ENCODE measurements at places on chromosomes 11 and 22.

DNA sequence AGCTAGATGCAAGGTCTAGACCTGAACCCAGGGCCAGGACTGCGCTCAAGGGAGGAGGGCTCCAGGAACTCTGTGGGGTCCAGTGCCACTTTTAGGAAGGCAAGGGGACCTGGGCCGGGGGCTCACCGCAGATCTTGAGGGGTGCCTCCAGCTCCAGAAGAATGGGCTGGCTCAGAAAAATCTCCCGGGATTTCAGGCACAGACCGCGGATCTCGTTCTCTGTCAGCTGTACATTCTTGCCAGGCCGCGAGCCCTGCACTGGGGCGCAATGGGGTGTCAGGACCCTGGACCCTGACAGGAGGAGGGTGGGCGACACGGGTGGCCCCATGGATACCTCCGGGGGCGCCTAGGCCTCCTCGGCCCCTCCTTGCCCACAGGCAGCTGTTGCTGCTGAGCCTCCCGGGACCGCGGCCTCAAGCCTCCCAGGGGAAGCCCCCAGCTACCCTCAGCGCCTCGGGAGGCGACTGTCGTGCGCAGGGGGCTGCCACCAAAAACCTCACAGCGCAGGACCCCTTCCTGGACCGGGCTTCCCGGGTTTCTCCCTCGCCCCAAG is 640 bp downstream of the PPP1CA start:
- DNase-seq = no peak

- no peak for DNase-seq
Measured at GRCh38 chr11:115112754-115113153, 391.5 kb downstream of the CADM1 start.

DNA sequence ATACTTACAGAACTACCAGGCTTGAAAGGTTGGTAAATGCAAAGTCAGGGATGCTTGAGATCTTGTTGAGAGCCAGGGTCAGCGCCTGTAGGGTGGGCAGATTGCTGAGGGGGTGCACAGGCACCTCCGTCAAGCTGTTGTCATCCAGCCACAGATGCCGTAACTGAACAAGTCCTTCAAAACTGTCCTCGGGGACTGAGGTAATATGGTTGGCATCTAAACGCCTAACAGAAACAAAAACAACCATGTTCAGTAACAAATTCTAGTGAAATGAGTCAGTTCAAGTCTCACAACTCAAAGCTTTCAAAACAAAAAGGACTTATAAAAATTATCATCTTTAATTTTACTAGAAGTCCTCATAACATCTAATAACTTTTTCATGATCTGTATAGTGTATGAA is 22.2 kb upstream of the CCDC34 start:
- no peak for DNase-seq

DNA sequence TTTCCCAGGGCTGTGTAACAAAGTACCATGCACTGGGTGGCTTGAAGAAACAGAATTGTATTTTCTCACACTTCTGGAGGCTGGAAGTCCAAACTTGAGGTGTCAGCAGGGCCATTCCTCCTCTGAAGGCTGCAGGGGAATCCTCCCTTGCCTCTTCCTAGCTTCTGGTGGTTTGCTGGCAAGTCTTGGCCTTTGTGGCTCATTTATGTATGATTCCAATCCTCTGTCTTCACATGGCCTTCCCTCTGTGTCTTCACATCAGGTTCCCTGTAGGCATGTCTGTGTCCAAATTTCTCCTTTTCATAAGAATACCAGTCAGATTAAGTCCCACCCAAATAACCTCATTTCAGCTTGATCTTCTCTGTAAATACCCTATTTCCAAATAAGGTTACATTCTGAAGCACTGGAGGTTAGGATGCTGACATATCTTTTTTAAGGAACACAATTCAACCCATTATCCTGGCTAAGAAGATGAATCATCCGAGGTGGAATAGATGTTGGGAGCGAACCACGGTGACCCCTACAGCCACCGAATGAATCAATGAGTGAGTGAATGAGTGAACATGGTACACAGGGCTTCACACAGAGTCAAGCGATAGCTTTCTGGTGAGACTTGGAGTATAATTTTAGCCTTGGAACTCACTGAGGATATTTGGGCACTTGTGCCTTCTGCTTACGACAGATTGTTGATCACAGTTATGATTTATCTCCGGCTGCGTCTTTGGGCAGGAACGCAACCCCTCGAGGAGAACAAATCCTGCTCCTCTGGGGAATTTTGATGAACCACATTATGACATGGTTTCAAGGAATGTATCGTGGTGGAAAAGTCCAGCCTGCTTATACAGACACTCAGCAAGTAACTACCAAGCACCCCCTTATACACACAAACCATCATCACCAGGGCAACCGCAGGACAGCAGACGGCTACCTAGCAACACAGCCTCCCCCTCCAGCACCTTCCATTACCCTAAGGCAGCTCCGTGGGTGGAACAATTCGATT is 34.3 kb upstream of the MICAL2 start:
- no peak for DNase-seq
